Esophagus squamous epithelium (tissue), 5 donors: ENCODE measurements at places on chromosomes 16 and 17. TPM values are rescaled to one million over a fixed set of nuclear protein-coding genes. Genes with fewer than 3 reads are reported as not detected.

The SLC13A2 gene
- total RNA-seq: not detected

- no peaks in the 10 kb centered on the region for H3K36me3 ChIP-seq
- H3K4me1 ChIP-seq: no peaks in the 10 kb centered on the region
- no peak overlapping the region for H3K4me3 ChIP-seq
- H3K27me3 ChIP-seq: no peaks in the 10 kb centered on the region
- no peak overlapping the region for H3K27ac ChIP-seq
These were observed 23.1 kb upstream of the BAHCC1 start for GRCh38 chr17:81371910-81372760.

DNA sequence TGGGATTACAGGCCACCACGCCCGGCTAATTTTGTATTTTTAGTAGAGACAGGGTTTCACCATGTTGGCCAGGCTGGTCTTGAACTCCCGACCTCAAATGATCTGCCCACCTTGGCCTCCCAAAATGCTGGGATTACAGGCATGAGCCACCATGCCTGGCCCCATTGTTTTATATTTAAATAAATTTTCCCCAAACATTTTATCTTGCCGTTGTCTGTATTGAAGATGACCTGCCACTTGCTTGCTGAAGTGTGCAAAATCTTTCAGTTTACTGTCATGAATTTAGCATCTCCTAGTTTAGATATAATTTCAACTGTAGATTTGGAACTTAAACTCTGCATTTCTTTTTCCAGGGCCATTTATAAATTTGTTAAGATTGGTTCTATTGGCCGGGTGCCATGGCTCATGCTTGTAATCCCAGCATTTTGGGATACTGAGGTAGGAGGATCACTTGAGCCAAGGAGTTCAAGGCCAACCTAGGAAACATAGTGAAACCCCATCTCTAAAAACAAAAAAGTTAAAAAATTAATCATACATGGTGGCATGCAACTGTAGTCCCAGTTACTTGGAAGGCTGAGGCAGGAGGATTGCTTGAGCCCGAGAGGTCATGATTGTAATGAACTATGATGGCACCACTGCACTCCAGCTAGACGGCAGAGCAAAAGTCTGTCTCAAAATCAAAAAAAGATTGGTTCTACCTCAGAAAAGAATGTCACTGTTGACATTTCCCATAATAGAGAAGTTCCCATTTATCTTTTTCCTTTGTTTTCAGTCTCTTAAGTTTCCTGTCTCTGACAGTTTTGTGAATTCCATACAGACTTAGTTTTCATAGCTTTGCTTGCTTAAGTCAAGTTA is 84.4 kb downstream of the VMP1 start:
- DNase-seq: no peak
- H3K36me3 ChIP-seq: no peaks in the 10 kb centered on the region
- no peak overlapping the region for H3K27ac ChIP-seq

DNA sequence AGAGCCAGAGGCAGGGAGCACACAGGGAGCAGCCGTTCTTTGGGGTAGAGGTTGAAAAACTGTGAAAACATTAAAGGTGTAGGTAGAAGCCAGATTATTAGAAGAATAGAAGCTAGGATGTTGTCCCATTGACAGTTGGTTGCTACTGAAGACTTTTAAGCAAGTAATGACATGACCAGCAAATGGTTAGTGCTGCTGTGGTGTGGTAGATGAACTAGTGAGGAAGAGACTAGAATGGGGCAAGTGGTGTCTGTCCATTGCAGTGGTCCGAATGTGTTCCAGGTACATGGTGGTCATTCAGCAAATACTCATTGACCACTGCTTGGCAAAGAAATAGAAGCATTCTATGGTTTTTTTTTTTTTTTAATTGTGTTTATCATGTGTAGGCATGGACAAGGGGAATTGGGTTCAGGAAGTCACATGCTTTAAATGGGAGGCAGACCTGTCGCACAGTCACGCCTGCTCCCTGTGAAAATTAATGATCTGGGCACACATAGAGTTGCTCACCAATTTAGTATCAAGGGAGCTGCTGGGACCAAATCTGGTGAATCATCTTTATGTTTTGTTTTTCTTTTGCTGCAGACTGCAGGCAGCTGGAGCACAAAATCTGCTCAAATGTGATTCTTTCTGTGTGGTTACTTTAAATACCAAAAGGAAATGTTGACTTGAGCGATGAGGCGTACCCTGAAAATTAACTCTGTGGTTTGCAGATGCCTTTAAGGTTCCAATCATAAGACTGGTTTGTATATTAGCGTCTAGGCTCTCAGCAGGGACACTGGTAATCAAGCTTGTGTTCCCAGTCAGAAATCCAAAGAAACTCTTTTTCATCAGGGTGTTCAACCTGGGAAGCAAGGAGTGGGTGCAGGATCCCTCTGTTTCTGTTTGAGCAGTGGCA is 30.7 kb downstream of the YPEL2 start:
- H3K27me3 ChIP-seq: no peaks in the 10 kb centered on the region
- H3K36me3 ChIP-seq: no peaks in the 10 kb centered on the region
- no peak overlapping the region for H3K4me3 ChIP-seq
- peaks cover 62% of the 10 kb centered on the region for H3K4me1 ChIP-seq
- no peak for DNase-seq
- peak overlapping the region; percentile 47 for H3K27ac ChIP-seq

DNA sequence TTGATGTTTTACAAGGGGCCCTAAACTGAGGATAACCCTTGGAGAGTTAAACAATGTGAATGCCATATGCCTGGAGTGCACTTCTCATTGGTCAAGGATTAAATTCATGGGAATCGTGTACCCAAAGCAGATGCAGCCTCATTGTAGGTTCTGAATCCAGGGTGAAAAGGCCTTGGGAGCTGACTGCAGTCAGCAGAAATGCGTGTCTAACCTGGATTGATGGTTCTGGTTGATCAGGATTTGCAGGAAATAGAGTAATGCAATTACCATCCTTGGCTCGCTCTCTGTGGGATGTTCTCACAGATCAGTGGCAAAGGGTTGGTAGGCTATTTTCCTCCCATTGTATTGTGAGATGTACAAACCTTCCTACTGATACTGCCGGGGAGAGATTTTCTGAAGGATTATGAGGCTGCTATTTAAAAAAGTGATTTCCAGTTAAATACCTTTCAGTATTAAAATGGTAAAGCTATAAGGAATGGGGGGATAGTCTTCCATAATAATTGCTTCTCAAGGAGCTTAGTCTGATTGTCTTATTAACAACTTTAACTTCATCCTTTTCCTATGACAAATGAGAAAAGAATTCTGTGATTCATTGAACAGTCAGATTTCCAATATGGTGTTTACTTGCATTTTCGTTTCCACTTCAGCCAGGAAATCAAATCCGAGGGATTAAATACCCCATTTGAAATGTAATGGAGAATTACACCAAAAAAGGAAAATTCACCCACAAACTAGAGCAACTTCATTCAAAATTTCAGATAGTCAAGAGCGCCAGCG is 1028.1 kb upstream of the EEF2KMT start:
- no peak overlapping the region for H3K27ac ChIP-seq
- no peaks in the 10 kb centered on the region for H3K36me3 ChIP-seq
- no peaks in the 10 kb centered on the region for H3K27me3 ChIP-seq
- no peak overlapping the region for H3K4me3 ChIP-seq

The ZNF771 gene
- total RNA-seq: 5.9 TPM

The YPEL3 gene
- total RNA-seq: 131 TPM

The CES5A gene
- not detected for total RNA-seq

DNA sequence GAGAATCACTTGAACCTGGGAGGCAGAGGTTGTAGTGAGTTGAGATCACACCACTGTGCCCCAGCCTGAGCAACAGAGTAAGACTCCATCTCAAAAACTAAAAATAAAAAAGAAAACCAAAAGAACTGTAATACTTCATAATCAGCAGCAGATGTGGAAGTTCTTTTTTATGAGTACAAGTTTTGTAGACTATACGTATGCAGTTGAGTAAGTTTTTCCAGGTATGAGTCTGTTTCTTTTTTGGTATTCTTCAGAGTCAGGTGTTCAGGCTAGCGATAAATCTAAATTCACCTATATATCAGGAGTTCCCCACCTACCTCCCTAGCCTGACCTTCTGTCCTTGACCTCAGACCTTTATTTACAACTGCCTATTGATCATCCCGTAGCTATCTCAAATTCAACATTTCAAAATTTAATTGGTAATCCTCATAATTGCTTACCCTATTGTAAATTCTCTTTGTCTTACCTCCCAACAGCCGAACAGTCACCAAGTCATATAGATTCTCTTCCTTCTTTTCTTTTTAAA is 10.7 kb downstream of the DCTN5 start:
- no peak overlapping the region for H3K4me3 ChIP-seq
- no peak overlapping the region for H3K27ac ChIP-seq
- no peak for DNase-seq
- H3K27me3 ChIP-seq: no peaks in the 10 kb centered on the region
- H3K4me1 ChIP-seq: no peaks in the 10 kb centered on the region
- peaks cover 91% of the 10 kb centered on the region for H3K36me3 ChIP-seq

The C16orf92 gene
- not detected for total RNA-seq

The LRRC37A3 gene
- 2.3 TPM for total RNA-seq

- H3K27ac ChIP-seq: peak overlapping the region; percentile 93
- DNase-seq: no peak
- no peaks in the 10 kb centered on the region for H3K27me3 ChIP-seq
- peaks cover 57% of the 10 kb centered on the region for H3K4me1 ChIP-seq
These were observed 21.5 kb upstream of the TNS4 start for GRCh38 chr17:40522961-40523310.

- DNase-seq: no peak
- no peaks in the 10 kb centered on the region for H3K27me3 ChIP-seq
- H3K36me3 ChIP-seq: no peaks in the 10 kb centered on the region
- no peak overlapping the region for H3K27ac ChIP-seq
These were observed 2.9 kb upstream of the TMEM231 start for GRCh38 chr16:75558846-75559401.

- no peaks in the 10 kb centered on the region for H3K27me3 ChIP-seq
- H3K4me1 ChIP-seq: no peaks in the 10 kb centered on the region
- H3K4me3 ChIP-seq: no peak overlapping the region
- DNase-seq: no peak
These were observed 378.7 kb downstream of the HS3ST4 start for GRCh38 chr16:26070302-26071100.

GRCh38 chr16:3498988-3499387 is 1.8 kb upstream of the CLUAP1 start:
- peaks cover 10% of the 10 kb centered on the region for H3K4me1 ChIP-seq
- H3K27me3 ChIP-seq: no peaks in the 10 kb centered on the region
- H3K27ac ChIP-seq: no peak overlapping the region
- H3K36me3 ChIP-seq: no peaks in the 10 kb centered on the region
- no peak for DNase-seq

GRCh38 chr17:6056104-6056503 is 14.1 kb upstream of the WSCD1 start:
- DNase-seq: no peak
- H3K27ac ChIP-seq: no peak overlapping the region
- no peaks in the 10 kb centered on the region for H3K36me3 ChIP-seq
- H3K4me3 ChIP-seq: no peak overlapping the region

The TEKT5 gene
- total RNA-seq: not detected

DNA sequence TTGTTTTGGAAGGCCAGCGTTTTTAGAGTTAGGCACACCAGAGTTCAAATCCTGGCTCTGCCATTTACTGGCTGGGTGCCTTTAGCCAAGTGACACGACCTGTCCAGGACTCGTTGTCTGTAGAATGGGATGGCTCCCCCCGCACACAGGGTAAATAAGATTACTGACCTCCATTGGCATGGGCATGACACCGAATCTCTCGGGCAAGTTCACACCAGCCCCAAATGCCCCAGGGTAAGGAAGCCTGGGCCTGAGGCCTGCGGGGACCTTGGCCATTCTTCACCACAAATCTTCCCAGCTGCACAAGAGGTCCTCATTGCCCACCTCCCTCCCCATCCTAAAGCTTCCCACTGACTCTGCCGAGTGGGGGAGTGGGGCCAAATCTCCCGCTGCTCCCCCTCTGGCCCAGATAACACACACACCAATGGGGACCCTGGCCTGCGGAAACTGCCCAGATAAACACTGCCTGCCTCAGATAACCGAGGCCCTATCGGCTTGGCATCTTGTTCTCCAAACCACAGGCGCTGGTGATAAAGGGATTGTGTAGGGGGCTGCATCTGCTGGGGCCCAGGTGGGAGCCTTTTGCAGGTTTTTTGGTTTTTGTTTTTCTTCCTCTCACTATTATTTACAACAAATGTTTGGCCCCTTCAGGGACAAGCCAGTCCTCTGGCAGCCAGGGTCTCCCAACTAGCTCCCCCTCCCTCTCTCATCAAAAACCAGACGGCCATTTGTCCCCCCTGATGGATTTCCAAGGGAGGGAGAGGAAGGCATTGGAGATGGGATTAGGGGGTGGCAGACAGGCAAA is 75.0 kb upstream of the LHX1 start:
- H3K4me3 ChIP-seq: no peak overlapping the region
- no peaks in the 10 kb centered on the region for H3K4me1 ChIP-seq
- no peak for DNase-seq
- H3K27ac ChIP-seq: no peak overlapping the region
- no peaks in the 10 kb centered on the region for H3K36me3 ChIP-seq
- H3K27me3 ChIP-seq: no peaks in the 10 kb centered on the region

GRCh38 chr17:11330006-11330405 is 89.0 kb downstream of the SHISA6 start:
- DNase-seq: no peak
- H3K4me3 ChIP-seq: no peak overlapping the region
- no peaks in the 10 kb centered on the region for H3K36me3 ChIP-seq
- H3K27me3 ChIP-seq: no peaks in the 10 kb centered on the region
- H3K27ac ChIP-seq: no peak overlapping the region
- H3K4me1 ChIP-seq: no peaks in the 10 kb centered on the region

DNA sequence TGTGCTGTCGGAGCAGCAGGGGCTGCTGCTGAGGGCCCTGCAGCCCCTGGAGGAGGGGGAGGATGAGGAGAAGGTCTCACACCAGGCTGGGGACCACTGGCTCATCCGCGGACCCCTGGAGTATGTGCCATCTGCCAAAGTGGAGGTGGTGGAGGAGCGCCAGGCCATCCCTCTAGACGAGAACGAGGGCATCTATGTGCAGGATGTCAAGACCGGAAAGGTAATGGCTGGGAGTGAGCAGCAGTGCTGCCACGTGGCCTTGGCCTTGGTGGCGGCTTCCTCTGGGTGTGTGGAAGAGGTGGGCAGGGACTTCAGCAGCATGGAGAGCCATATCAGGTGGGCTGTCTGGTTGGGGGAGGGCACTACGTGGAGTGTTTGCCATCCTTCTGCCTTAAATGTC is 20.0 kb downstream of the MVP start:
- DNase-seq: no peak
- H3K27me3 ChIP-seq: no peaks in the 10 kb centered on the region
- H3K36me3 ChIP-seq: peaks cover 63% of the 10 kb centered on the region
- H3K4me1 ChIP-seq: no peaks in the 10 kb centered on the region

- H3K27ac ChIP-seq: peak overlapping the region; percentile 96
- H3K36me3 ChIP-seq: no peaks in the 10 kb centered on the region
- no peak for DNase-seq
- H3K27me3 ChIP-seq: no peaks in the 10 kb centered on the region
These were observed 1.5 kb downstream of the HOXB4 start for GRCh38 chr17:48576479-48577309.

The VWA3A gene
- total RNA-seq: not detected
